ENCODE measurements at places on chromosomes 16 and 17.
A peak's percentile ranks its signal among the peaks of the same experiment; 100 is the strongest.

- no peak for DNase-seq
Observed at GRCh38 chr16:17404941-17405689, 65.6 kb downstream of the XYLT1 start.

DNA sequence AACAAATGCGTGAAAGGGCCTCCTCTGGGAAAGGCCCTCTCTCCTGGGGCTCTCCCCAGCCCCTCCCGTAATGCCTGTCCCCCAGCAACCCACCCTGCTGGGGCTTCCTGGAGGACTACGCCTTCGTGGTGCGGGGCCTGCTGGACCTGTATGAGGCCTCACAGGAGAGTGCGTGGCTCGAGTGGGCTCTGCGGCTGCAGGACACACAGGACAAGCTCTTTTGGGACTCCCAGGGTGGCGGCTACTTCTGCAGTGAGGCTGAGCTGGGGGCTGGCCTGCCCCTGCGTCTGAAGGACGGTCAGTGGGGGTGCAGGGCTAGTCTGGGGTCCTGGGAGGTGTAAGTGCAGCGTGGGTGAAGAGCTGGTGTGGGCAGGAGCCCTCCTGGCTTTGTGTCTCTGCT is 4.9 kb downstream of the SPATA20 start:
- no peak for DNase-seq

DNA sequence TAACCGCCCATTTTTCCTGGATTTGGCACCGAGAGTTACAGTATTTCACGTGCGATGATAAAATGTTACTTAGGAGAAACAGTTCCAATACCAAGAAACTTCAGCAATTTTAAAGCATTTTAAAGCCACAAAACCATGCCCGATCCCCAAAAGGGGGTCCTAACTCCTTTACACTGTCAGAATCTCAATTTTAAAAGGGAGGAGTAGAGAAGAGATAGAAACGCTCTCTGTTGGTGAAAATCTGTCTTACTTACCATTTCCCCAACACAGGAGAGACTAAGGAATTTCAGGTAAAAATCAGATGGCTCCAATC is 526 bp upstream of the RNASEK start:
- DNase-seq: no peak

DNA sequence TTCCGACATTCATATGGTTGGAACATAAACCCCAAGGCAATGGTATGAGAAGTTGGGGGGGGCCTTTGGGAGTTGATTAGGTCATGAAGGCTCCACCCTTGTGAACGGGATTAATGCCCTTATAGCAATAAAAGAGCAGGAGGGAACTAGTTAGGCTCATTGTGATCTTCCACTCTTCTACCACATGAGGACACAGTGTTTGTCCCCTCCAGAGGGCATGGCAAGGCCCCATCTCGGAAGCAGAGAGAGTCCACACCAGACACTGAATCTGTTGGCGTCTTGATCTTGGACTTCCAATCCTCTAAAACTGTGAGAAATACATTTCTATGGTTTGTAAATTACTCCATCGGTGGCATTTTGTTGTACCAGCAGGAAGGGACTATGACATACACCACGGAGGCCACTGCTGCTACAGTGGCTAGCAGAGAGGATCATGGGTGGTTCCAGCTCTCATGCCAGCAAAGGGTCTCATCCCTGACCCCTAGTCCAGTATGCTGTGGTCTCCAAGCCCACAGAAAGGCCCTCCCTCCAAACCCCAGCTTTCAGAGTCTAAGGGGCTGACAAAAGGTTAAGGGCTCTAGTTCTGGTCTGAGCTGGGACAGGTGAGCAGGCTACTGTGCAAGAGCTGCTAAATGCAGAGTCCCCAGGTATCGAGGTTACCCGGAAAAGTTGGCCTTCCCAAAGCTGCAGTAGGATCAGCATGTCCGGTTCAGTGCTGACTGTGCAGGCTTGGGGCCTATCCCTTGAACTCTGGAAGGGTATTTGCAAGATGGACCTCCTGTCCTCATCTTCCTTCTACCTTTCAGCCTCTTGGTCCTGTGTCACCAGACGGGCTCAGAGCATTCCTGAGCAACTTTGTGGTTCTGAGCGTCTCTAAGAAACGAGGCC is 12.2 kb downstream of the CCR7 start:
- DNase-seq: no peak

GRCh38 chr17:77076124-77076830 is 64.5 kb upstream of the SEC14L1 start:
- no peak for DNase-seq

GRCh38 chr16:87098976-87099720 is 218.0 kb downstream of the C16orf95 start:
- DNase-seq: no peak

GRCh38 chr16:68388124-68388523 is 60.2 kb downstream of the SMPD3 start:
- DNase-seq: no peak

GRCh38 chr16:48001324-48001895 is 154.4 kb downstream of the ABCC12 start:
- DNase-seq: no peak

- no peak for DNase-seq
Observed at GRCh38 chr17:59829217-59830006, 63.3 kb downstream of the TUBD1 start.

GRCh38 chr16:964356-965035 is 6.3 kb downstream of the LMF1 start:
- no peak for DNase-seq

DNA sequence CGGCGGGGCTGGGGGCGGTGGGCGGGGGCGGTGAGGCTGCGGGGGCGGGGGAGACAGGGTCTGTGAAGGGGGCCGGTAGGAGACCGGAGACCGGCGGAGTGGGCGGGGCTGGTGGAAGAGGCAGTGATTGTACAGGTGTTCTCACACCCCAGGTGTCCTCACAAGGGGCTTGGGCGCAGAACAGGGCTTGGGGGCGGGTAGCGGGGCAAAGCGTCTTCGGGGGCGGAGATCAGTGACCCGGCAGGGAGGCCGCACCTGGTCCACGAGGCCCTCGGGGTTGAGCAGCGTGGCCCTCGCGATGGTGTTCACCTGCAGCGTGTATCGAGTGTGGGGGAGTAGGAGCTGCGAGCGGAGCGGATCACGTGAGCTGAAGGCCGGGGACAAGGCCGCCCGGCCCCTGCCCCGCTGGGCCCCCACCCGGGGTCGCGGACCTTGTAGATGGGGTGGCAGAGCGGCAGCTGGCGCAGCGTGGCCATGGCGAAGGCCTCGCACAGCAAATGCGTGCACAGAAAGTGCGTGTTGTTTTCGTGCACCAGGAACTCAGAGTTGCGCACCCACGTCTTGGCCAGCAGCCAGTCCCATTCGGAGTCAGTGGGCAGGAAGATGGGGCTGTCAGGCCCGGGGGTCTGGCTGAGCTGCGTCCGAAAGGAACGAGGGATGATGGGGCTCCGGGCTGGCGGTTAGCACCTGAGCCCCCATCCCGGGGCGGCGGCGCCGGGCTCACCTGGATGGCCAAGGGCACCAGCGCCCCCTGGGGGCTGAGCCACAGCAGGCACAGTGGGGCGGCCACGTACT is 8.5 kb downstream of the ALOXE3 start:
- DNase-seq: peak; percentile 85

DNA sequence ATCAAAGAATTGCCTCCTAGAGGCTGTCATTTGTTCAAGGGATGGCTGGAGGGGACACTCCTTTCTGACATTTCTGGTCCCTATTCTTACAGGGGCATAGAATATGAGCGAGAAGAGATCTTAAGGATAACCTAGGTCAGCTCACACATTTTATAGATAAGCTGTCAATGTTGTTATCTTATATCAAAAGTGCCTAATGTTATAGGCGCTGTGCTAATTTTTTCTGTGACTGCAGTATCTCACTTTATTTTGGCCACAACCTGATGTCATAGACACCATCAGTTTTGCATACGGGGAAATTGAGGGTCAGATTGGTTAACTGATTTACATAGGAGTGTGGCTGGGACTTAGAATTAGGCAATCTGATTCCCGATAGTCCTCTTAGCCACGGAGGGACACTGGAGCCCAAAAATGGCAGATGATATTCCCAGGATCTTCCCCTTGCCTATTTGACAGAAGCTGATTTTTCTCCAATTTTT is 1.2 kb downstream of the CPD start:
- no peak for DNase-seq

DNA sequence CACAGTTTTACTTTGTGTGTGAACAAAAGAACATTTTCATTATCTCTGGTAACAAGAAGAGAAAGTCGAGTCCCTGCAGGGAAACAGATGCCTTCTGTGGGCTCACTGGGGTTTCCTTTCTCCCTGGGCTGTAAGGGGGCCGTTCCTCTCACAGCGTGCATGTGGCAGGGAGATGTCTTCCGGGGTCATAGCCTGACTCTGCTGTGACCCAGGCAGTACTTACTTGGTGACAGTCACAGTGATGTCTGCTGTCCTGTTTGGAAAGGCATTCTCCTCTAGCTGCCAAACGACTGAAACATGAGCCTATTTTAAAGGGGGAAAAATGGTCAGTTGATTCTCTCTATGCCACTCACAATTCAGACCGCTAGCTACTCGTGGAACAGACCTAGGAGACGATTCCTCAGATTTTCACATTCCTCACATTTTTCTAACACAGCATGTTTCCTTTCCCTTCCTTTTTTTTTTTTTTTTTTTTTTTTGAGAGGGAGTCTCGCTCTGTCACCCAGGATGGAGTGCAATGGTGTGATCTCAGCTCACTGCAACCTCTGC is 7.3 kb downstream of the HASPIN start:
- no peak for DNase-seq

GRCh38 chr16:54720259-54720658 is 210.4 kb upstream of the IRX5 start:
- DNase-seq: no peak

- DNase-seq: no peak
Observed at GRCh38 chr17:81386141-81386645, 9.1 kb upstream of the BAHCC1 start.

- DNase-seq: no peak
Observed at GRCh38 chr16:76409706-76410105, 132.5 kb downstream of the CNTNAP4 start.

GRCh38 chr17:29569245-29569950 is 897 bp downstream of the TP53I13 start:
- DNase-seq: no peak

GRCh38 chr17:33838281-33838680 is 416.8 kb upstream of the CCL2 start:
- no peak for DNase-seq
